Nephron progenitor cell (in vitro differentiated cells): ENCODE measurements at places on chromosomes 5 and 9.

GRCh38 chr5:76522103-76522935 lies 100.9 kb downstream of the F2RL2 start:
- DNase-seq, result no peak

GRCh38 chr9:99249619-99250018 lies 27.5 kb downstream of the SEC61B start:
- no peak for DNase-seq

DNA sequence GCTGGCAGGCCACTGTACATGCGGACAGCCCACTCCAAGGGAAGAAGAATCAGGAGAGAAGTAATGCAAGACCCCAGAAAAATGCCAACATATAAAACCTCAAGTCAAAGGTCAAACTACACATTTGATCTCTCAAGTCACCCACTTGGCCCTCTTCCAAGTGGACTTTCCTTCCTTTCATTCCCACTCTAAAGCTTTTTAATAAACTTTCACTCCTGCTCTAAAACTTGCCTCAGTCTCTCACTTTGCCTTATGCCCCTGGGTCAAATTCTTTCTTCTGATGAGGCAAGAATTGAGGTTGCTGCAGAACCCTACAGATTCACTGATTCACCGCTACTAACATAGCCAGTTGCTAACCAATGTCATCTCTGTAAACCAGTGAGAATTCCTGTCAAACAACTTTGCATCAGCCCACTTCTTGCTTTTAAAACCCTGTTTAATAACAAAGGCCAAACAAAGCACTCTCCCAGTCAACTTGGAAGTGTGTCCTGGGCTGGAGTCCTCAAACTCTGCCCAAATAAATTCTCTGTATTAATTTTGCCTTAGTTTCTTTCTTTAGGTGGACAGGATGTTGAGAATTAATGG lies 6.9 kb upstream of the ATP6V1G1 start:
- DNase-seq, result no peak

- no peak for DNase-seq
These were observed 175.3 kb downstream of the SLF1 start for GRCh38 chr5:94793816-94794198.

DNA sequence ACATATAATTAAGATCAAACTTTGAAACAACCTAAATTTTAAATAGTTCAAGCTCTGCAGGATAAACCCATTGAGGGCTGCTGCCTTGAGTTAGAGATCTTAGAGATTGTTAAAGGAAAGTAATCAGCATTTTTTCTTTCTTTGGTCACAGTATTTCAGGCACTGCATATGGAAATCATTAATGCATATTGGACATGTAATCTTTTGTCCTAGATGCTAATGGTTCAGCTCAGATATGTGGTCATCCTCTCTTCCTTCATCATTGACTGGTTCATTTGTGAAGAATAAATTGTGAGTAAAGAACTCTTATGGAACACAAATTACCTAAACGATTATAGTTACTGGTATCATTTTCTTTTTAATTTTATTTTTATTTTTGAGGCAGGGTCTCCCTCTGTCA lies 82.0 kb upstream of the PRLR start:
- DNase-seq, result no peak

DNA sequence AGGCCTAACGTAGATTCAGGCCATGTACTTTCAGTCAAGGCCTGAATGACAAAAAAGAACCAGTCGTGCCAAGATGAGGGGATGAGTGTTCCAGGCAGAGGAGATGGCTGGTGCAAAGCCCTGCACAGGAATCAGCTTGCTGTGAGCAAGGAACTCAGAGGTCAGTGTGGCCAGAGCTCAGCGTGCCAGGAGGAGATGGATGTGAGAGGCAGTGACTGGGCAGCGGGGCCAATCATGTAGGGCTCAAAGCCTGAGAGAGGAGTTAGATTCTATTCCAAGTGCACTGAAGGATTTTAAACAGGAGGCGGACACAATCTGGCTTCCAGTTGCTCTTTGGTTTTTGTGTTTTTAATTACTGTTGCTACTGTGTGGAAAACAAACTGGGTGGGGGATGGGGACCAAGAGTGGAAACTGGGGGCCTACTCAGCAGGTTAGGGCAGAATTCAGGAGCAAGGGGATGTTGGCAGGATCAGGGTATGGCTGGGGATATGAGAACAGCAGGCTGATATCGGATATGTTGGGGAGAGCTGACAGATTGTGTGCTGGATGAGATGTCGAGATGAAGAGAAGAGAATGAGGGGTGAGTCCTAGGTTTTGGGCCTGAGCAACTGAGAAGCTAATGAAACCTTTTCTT lies 64.3 kb downstream of the ANGPTL2 start:
- DNase-seq, result no peak

DNA sequence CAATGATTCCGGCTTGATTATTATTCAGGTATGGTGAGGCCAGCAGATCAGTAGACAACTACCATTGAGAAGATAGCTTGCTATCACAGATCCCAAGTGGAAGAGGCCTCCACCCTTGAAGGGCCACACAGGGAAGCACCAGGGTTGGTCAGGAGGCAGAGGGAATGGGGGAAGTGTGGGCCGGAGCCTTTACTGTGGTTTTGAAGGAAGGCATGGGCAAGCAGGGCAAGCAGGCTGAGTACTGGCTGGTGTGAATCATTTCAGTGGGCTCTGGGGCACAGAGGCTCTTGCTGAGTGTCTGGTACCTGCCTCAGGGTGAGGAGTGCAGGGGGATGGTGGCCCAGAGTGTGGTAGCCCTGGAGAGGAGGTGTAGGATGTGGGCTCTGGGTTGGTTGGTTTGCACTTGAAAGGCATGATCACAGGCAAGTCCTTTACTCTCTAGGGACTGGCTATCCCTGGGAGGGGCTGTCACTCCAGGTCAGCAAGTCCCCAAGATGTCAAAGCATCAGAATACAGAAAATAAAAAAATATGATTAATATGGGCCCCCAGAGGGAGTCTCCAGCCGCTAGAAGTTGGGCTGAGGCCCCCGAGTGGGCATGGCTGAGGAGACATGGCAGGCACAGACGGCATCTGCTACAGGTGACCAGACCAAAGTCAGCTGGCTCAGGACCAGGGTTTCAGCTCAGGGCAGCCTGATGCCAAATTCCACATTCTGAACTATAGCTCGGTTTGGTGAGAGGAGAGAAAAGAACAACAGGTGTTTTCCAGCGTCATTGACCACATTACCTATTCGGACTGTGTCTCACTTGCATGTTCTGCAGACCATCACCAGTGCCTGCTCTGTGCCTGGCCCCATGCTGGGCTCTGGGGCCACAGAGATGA lies 9.7 kb upstream of the SUSD3 start:
- no peak for DNase-seq

DNA sequence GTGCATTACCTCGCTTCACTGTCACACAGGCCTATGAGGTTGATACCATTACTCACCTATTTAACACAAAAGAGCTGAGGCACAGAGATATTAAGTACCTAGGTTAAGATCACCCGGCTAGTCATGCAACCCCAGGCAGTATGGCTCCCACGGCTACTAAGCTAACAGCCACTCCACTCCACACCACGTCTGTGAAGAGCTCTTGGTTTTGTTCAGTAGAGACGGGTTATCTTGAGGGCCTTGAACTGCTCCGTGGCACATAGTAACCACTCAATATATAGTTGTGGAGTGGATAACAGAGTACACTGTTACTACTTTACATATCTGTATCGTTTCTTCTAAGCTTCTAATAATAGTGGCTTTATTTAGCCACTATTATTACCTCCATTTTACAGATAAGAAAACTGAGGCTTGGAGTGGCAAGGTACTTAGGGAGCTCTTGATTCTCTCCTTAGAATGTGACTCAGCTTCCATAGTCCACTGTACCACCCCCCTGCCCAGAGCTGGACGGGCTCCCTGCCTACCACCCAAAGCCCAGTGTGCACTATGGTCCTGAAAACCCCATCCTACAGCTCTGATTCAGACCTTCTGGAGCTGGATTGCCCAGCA lies 1.0 kb upstream of the CORO2A start:
- DNase-seq, result no peak

DNA sequence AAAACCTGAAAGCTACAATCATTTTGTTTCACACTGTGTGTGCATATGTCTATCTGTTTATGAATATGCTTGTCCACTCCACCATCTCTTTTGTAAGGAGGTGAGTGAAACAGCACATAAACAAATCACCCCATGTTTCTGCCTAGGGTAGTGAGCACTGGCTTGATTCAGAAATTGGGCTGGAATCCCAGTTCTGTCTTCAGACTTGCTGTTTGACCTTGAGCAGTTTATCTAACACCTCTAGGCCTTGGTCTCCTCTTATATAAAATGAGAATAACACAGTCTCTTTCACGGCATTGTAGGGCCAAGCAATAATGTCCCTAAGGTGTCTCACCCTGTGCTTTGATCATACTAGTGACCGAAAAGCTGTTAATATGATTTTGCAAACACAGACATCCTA lies 61.2 kb downstream of the ZNF366 start:
- no peak for DNase-seq

DNA sequence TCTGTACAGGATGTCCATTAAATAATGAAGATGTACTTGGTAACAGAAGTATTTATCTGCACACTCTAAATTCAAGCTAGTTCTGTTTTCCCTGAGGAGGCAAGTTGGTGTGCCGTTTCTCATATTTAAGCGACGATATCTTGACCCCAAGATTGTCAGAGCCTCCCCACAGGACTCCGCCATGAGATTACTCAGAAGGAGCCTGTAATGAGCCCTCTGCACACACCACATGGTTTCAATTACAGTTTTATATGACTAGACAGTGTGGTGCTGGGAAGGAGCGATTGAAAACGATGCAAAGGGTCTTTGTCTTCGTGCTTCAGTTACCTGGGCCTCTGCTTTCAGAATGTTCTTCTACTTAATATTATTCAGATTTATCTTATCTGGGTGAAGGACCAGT lies 840.4 kb upstream of the WWC1 start:
- no peak for DNase-seq

- no peak for DNase-seq
These were observed 124.4 kb downstream of the TMEM174 start for GRCh38 chr5:73297430-73297829.

DNA sequence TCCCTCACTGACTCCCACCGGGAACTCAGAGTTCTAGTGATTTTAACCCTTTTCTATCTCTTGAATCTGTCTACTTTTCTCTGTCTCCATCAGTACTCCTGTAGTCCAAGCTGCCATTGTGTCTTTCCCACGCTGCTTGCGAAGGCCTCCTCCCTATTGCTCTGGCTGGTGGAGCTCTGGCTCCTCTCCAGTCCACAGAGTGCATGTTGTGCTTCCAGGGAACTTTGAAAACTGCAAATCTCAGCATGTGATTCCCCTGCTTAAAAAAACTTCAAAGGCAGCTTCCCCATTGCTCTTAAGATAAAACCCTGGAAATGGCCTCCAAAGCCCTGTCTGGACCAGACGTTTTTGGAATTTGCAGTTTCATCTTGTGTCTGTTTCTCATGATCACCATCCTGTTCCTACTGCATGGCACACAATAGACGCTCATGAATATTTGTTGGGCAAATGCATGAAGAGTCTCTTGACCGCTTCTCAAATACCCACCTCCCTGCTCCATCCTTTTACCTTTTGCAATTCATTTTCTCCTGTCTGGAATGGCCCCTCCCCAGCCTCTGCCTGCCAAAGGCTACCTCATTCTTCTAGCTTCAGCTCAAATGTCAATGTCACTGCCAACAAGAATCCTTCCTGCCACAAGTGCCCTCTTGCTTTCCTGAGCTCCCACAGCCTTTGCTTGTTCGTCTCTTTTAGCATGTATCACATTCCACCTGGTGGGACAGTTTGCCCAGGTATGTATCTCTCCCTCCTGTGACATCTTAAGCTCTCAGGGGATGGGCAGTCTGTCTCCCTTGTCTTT lies 293.2 kb downstream of the ARHGAP26 start:
- DNase-seq, result no peak

- no peak for DNase-seq
These were observed 60.5 kb downstream of the OLFM1 start for GRCh38 chr9:135147938-135148337.

GRCh38 chr9:83642793-83643192 lies 19.9 kb downstream of the IDNK start:
- DNase-seq, result no peak

DNA sequence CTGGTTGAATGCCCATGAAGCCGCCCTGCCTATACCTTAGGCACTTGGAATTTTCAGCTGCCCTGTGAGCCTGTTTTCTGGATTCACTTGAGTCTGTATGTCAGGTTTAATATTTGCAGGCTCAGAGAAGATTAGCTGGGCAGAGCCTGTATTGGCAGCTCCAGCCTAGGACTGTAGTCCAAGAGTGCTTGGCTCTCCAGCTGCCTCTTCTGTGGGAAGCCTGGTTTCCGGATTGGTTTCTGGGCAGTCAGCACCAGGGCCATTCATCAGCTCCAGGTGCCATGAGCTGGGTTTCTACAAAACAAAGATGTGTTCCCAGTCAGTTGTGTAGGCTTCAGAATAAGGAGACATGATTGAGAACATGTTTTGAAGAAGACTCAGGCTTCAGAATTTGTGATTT lies 90.1 kb downstream of the ARHGAP26 start:
- no peak for DNase-seq

- DNase-seq, result no peak
These were observed 23.5 kb downstream of the PTTG1 start for GRCh38 chr5:160445132-160445531.

GRCh38 chr5:25579111-25579510 lies 934.3 kb upstream of the CDH10 start:
- no peak for DNase-seq

- no peak for DNase-seq
These were observed 217.5 kb upstream of the TAS2R1 start for GRCh38 chr5:9847631-9848030.

- DNase-seq, result no peak
These were observed 223.6 kb downstream of the NMUR2 start for GRCh38 chr5:152181461-152181860.

- no peak for DNase-seq
These were observed 296.7 kb upstream of the MEF2C start for GRCh38 chr5:89179731-89180130.

DNA sequence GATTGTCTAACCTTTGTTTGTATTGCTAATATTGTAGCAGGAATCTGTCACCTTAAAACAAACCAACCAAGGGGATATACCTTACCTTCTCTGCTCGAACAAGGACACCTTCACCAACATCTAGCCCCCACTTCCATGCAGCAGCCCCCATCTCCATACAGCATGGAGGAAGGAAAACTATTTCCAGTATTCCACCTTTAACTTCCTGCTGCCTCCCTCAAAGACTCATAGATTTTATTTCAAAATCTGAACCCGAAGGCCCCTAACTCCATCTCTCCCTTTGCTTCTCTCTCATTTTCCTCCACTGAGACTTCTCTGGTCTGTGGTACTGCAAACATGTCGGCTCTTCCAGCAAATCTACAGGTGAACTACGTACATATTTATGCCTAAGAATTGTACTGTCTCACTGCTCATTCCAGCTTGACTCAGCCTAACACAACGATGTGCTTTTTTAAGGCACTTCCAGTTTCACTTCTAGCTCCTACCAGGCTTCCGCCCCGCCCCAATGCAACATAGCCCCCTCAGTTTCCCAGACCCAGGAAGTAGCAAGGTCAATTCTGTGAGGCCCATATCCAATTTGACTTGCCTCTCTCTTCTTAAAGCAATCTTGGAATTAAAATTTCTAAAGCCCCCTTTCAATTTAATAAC lies 70.7 kb upstream of the RNF38 start:
- DNase-seq, result no peak

- DNase-seq, result no peak
These were observed 50.8 kb upstream of the FOXE1 start for GRCh38 chr9:97802276-97802675.
